ENCODE measurements at places on chromosomes 2 and 18. TPM values are rescaled to one million over a fixed set of nuclear protein-coding genes. Genes with fewer than 3 reads are reported as not detected.

- H3K36me3 ChIP-seq, result no peaks in the 10 kb centered on the region
- no peak overlapping the region for H3K27ac ChIP-seq
- peaks cover 9% of the 10 kb centered on the region for H3K4me1 ChIP-seq
- no peak overlapping the region for H3K4me3 ChIP-seq
These were observed 44.1 kb upstream of the ACKR3 start for GRCh38 chr2:236525411-236525997.

DNA sequence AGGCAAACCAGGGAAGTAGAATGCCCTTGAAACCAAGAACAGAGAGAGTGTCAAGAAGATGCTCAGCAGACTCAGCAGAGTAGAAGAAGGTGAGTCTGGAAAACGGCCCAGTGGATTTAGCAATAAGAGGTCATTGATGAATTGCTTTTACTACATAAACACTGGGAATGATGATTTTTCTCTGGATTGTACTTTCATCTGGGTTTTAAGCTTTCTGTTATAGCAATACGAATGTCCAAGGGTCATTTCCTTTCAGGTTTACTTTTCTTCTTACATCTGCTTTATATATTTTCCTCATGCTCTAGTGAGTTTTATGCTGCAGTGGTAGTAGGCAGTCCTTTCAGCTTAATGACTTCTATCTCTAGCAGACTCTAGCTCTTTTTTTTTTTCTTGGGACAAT is 16.9 kb downstream of the EML6 start:
- no peak overlapping the region for H3K27ac ChIP-seq
- H3K4me3 ChIP-seq, result no peak overlapping the region
- H3K4me1 ChIP-seq, result no peaks in the 10 kb centered on the region
- H3K36me3 ChIP-seq, result no peaks in the 10 kb centered on the region

DNA sequence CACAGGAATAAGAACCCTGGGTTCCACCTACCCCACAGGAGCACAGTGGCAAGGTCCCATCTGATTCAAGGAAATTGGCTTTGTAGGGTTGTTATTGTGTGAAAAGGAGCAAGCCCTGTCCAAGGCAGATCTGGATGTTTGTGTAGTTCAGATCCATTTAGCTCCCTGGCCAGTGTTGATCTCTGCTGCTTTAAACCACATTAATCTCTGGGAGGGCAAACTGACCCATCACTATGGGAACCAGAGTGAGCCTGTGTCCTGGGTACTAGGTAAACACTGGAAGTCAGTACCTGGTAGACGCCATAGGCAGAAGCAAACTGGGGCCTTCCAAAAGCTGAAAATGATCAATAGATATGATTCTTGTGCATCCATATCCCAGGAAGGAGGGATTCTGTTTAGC is 271.5 kb upstream of the EPAS1 start:
- no peaks in the 10 kb centered on the region for H3K36me3 ChIP-seq
- peak overlapping the region; percentile 65 for H3K27ac ChIP-seq
- H3K27me3 ChIP-seq, result no peaks in the 10 kb centered on the region

STAT4 gene
- total RNA-seq, result 6.1 TPM

IL36B gene
- total RNA-seq, result not detected

CLEC4F gene
- not detected for total RNA-seq

TUBB8B gene
- not detected for total RNA-seq

GRCh38 chr2:200090683-200091082 is 135.3 kb downstream of the MAIP1 start:
- DNase-seq, result no peak
- no peak overlapping the region for H3K4me3 ChIP-seq
- no peaks in the 10 kb centered on the region for H3K36me3 ChIP-seq
- H3K27ac ChIP-seq, result no peak overlapping the region
- H3K4me1 ChIP-seq, result peaks cover 20% of the 10 kb centered on the region

CYRIA gene
- total RNA-seq, result 1.8 TPM

DNA sequence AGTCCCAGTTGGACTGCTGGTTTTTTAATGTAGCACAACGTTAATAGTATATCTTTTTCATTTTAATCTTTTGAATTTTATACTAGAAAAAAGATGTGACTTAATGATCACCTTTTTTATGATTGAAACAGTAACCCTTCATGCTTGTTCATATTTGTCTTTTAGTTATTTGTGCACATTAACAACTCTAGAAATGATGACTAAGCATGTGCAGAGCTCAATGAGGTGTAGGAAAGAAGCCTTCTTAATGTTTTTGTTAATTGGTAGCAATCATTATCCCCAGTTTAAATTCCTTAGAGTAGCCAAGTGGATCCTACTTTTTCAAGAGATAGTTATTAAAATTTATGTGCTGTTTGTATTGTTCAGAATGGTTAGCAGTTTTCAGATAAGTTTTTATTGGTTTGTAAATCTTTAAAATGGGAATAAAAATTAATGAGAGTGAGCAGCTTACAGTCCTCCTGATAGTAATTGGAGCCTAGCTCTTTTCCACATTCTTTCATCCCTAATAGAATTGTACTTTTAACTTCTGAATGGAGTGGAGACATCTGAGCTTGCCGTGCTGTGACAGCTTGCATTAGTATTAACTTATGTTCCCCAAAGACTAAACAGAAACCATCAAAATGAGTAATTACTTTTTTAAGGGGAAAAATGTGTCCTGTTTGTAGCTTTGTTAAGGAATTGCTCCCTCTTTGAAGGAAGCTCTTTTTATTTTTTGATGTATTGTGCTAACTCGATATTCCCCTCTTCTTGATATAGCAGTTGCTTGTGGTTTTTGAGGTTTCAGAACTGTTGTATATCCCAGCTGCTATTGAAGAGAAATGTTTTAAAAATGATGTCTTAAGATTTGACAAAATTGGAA is 17.3 kb downstream of the PIK3C3 start:
- no peak for DNase-seq
- H3K36me3 ChIP-seq, result peaks cover 3% of the 10 kb centered on the region
- no peak overlapping the region for H3K27ac ChIP-seq
- H3K4me1 ChIP-seq, result no peaks in the 10 kb centered on the region
- no peak overlapping the region for H3K4me3 ChIP-seq

OST4 gene
- total RNA-seq, result 364 TPM

GRCh38 chr2:132651115-132652045 is 18.6 kb downstream of the LYPD1 start:
- no peaks in the 10 kb centered on the region for H3K4me1 ChIP-seq
- H3K27me3 ChIP-seq, result no peaks in the 10 kb centered on the region
- no peaks in the 10 kb centered on the region for H3K36me3 ChIP-seq
- no peak overlapping the region for H3K27ac ChIP-seq
- no peak overlapping the region for H3K4me3 ChIP-seq

DNA sequence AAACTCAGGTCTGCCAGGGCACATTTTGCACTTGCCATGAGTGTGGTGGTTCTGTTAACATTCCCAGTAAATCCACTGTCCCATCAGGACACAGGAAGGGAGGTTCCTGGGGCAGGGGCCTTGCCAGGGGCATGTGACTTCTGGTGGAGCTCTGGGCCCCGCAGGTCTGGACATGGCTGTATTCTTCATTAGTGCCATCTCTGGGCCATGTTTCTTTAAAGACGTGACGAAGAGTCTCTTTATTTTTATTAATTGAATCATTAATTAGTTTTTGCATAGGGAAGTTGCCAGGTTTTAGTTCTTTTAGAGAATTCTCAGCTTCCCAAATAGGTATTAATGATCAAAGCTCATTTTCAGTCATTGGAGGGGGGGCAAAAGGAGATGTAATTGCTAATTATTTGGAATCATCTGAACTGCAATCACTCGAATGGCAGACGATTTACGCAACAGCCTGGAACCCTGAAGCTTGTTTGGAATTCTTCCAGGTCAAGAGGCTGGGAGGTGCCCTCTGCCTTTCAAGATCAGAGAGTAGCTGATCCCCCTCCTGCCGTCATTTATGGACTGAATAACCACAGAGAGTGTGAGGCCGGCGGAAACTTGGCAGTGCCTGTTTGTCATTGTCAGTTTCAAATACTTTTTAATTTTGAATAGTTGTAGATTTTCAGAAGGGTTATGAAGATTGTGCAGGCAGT is 106.2 kb downstream of the RTP5 start:
- no peak overlapping the region for H3K4me3 ChIP-seq
- no peaks in the 10 kb centered on the region for H3K4me1 ChIP-seq
- no peak for DNase-seq
- H3K36me3 ChIP-seq, result no peaks in the 10 kb centered on the region
- H3K27ac ChIP-seq, result no peak overlapping the region

DNA sequence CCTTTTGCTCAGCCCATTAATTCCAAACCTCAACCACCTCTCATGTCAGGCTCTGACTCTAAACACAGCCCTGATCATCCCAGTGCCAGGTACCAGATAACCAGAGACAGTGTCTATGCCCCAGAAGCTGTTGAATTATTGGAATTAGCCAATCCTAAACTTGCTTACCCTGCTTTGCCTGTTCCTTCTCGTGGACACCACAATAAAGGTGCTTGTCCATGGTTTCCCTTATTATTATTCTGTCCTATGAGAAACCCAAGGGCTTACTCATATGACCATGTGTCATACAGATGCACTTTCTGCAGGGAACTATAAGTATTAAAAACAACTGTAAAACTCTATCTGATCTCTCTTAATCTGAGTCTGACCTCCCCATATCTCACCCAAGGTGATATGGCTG is 2193.8 kb upstream of the PIK3C3 start:
- H3K27ac ChIP-seq, result no peak overlapping the region
- no peaks in the 10 kb centered on the region for H3K4me1 ChIP-seq
- no peaks in the 10 kb centered on the region for H3K27me3 ChIP-seq
- no peaks in the 10 kb centered on the region for H3K36me3 ChIP-seq
- H3K4me3 ChIP-seq, result no peak overlapping the region

DNA sequence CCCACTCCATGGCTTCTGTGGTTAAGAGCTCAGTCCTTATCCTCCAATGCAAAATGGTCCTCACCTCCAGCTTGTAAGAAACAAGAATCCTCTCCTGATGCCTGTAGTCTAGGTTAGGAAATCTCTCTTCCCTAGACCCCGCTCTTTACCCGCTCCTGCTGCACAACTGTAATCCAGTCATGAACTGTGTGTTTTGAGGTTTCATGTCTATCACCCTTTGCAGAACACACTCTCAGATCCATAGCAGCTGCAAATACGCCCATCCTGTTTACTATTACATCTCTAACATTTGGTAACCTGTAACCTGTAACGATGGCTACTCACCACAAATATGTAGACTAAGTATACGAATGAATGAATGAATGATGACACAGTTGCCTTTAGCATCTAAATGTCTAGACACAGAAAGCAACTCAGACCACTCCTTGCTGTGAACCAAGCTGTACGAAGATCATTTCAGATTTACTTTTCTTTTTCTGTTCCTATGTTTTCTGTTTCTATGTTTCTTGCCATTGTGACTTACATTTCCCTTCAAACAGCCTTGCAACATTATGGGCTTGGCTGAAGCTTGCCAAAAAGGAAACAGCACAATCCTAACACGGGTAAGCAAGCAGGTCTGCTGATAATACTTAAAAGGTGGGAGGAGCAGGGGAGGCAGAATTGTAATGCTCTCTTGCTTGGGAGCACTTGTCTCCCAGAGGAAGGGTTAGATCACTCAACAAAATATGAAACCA is 53.7 kb downstream of the EPHA4 start:
- no peaks in the 10 kb centered on the region for H3K27me3 ChIP-seq
- DNase-seq, result no peak
- peaks cover 10% of the 10 kb centered on the region for H3K4me1 ChIP-seq
- no peak overlapping the region for H3K4me3 ChIP-seq
- no peaks in the 10 kb centered on the region for H3K36me3 ChIP-seq

DNA sequence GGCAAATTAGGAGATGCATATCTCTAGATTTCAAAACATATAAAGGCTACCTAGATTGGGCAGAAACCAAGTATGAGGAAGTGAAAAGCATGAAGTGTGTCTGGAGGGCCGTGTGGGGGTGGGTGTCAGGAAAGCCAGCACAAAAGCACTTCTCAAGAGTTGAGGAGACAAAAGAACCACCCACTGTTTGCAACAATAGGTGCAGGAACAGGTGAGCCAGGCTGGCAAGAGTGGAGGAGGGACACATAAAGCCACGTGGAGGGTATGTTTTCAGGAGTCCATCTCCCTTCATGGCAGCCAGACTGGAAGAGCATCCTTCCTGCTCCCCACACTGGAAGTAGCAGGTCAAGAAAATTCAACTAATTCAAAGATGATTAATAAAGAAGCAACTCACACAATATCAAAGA is 96.4 kb downstream of the CERS6 start:
- H3K27me3 ChIP-seq, result no peaks in the 10 kb centered on the region
- H3K27ac ChIP-seq, result no peak overlapping the region
- no peaks in the 10 kb centered on the region for H3K36me3 ChIP-seq
- no peak overlapping the region for H3K4me3 ChIP-seq

- peak; percentile 8 for DNase-seq
- H3K4me3 ChIP-seq, result no peak overlapping the region
- no peaks in the 10 kb centered on the region for H3K27me3 ChIP-seq
- no peak overlapping the region for H3K27ac ChIP-seq
- no peaks in the 10 kb centered on the region for H3K36me3 ChIP-seq
These were observed 827.2 kb downstream of the EPHA4 start for GRCh38 chr2:220744861-220745260.

- H3K36me3 ChIP-seq, result no peaks in the 10 kb centered on the region
- H3K4me3 ChIP-seq, result no peak overlapping the region
- no peaks in the 10 kb centered on the region for H3K27me3 ChIP-seq
- H3K4me1 ChIP-seq, result no peaks in the 10 kb centered on the region
- DNase-seq, result no peak
- no peak overlapping the region for H3K27ac ChIP-seq
These were observed 31.6 kb downstream of the CDK15 start for GRCh38 chr2:201837824-201838431.

- H3K27me3 ChIP-seq, result no peaks in the 10 kb centered on the region
- H3K36me3 ChIP-seq, result no peaks in the 10 kb centered on the region
- no peak overlapping the region for H3K27ac ChIP-seq
These were observed 83.5 kb downstream of the IKZF2 start for GRCh38 chr2:213067888-213068287.

Measured in hepatocyte (in vitro differentiated cells).